ENCODE measurements at places on chromosomes 7 and 10. TPM values are rescaled to one million over a fixed set of nuclear protein-coding genes. Genes with fewer than 3 reads are reported as not detected.

DNA sequence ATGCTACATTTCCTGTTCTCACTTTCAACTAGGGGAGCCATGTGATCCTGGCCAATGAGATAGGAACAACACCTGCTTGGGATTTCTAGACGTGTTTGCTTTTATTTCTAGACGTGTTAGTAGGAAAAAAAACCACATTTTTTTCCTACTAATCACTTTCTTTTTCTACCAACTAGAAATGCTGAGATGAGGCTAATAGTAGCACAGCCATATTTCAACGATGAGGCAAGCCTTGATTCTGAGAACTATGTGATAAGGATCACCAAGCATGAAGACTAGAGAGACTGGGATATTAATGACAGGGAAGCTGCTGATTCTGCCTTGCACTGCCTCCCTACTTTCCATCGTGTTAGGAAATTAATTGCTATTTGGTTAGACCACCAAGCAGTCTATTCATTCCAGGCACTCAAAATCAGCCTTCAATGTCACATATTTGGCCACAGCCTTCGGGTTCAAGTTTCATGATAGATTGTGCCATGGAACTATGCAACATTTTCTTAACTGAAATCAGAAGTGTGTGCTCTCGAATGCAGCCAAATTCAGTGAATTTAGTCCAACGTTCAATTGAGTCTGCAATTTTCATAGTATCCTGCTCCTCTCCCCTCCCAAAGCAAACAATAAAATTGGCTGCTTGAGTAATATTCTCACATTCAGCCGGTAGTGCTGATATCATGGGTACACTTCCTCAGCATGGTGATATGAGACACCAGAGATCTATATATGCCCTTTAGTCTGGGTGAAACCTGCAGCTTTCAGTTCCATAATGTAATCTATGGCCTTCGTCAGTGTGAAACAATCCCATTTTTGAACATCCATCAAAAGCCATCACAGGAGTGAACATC lies 98.1 kb downstream of the GPR37 start:
- no peak for DNase-seq

- no peak for DNase-seq
These were observed 247.8 kb downstream of the SDK1 start for GRCh38 chr7:3548815-3549214.

DNA sequence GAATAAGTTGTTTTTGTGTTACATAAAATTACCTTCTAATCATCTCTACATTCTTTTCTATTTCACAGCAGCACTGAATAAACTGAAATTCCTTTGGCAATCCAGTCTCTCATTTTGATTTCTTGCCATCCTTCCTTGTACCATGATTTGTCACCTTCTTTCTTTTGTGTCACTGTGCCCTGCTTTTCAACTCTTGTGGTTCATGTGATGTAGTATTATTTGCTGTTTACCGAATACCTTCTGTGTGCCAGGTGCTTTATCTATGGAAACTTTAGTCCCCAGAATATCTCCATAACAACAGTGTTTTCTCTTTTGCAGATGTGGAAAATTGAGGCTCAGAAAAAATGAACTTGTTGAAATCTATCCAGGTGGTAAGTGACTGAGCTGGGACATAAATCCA lies 220.3 kb downstream of the STK31 start:
- no peak for DNase-seq

- DNase-seq, result peak; percentile 62
These were observed 30.8 kb upstream of the AP5Z1 start for GRCh38 chr7:4744391-4745264.

DNA sequence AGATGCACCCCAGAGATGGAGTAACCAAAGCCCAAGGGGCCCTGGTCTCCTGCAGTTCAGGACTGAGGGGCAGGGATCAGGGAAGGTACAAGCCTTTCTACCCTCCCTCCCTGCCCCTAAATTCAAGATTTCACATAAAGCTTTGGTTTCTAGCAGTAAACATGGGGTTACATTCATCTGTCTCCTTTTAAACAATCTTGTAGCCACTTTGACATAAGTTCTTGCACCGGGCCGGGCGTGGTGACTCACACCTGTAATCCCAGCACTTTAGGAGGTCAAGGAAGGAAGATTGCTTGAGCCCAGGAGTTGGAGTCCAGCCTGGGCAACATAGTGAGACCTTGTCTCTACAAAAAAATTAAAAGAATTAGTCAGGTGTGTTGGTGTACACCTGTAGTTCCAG lies 4.0 kb upstream of the ACTR3C start:
- DNase-seq, result no peak

GRCh38 chr10:49540056-49540797 lies 1.3 kb upstream of the ERCC6 start:
- DNase-seq, result no peak

- DNase-seq, result no peak
These were observed 28.1 kb downstream of the MCU start for GRCh38 chr10:72719941-72720592.

GRCh38 chr10:28135258-28135657 lies 136.4 kb upstream of the ODAD2 start:
- no peak for DNase-seq

DNA sequence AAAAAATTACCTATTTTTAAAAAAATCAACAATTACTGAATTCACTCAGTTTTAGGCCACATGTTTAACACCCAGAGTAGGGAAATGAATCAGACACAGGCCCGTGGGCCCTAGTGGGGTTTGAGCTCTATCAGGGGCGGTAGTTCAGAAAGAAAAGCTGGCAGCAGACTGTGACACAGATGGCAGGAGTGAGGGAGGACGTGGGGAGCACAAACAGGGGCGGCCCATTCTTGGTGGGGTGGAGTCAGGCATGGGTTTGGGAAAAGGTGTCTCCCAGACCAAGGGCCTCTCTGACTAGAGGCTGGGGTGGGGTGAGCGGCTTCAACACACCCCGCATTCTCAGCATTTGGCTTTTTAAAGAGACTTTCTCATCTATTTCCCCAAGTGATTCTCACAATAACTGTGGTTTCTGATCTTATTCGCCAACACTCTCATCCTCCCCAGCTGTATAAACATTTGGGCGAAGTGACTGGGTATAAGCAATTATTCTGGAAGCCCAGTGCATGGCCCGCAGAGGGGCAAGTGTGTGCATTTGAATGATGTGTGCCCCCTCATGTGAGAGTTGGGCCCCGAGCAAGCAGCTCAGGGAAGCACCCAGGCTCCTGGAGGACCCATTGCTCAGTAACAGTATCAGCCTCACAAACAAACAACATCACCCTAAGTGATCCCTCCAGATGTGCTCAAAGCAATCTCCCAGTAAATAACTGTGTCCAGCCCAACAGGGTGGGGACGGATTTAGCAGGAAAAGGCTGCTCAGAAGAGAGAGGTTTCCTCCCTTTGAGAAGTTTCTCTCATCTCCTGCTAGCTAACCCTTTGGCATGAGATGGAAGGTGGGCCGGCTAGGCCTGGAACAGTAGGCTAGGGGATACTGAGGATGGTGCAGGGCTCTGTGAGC lies 437.6 kb upstream of the ZMIZ1 start:
- no peak for DNase-seq

- DNase-seq, result no peak
These were observed 746 bp downstream of the ARL5B start for GRCh38 chr10:18659819-18660535.

- DNase-seq, result no peak
These were observed 1.9 kb downstream of the SFTPD start for GRCh38 chr10:79947083-79947415.

- DNase-seq, result no peak
These were observed 66.9 kb downstream of the FAM53B start for GRCh38 chr10:124677293-124677699.

The STEAP1 gene
- polyA plus RNA-seq, result not detected

- no peak for DNase-seq
These were observed 705.5 kb downstream of the GRID1 start for GRCh38 chr10:85661123-85661522.

GRCh38 chr7:40470091-40470592 lies 335.3 kb downstream of the SUGCT start:
- DNase-seq, result no peak

GRCh38 chr7:34309116-34309515 lies 348.9 kb upstream of the NPSR1 start:
- DNase-seq, result no peak

- DNase-seq, result no peak
These were observed 3.9 kb downstream of the ADAM12 start for GRCh38 chr10:126384269-126384873.

- DNase-seq, result no peak
These were observed 174.4 kb upstream of the KIAA1217 start for GRCh38 chr10:24034571-24034970.
